Occipital lobe (tissue), 3 donors: ENCODE measurements at places on chromosomes 2 and 18.

DNA sequence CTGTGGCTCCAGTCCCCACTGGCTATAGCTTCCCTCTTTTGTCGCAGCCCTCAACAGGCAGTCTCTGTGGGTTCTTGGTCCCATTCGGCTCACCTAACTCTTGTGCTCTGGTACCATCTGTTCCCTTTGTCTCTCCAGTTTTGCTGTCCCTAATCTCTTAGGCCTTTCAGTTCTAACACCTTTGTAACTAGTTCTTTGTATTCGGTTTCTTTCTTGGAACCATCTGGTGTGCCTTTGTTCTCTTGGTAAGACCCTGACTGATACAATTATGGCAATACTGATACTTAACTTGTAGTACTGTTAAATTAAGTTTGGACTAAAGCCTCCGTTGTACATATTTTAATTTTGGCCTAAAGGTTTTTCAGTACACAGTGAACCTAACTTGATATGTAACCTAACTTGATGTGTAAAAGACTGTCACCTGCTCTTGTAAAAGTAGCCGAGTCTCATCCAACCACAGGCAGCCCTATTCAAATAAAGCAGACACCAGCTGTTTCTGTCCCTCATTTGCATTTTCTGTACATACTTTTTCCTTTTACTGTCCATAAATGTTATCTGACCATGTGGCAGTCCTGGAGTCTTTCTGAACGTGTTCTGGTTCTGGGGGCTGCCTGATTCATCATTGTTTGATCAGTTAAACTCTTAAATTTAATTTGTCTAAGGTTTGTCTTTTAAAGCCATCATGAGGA, 4.8 kb upstream of the MRPL44 start:
- DNase-seq = no peak

DNA sequence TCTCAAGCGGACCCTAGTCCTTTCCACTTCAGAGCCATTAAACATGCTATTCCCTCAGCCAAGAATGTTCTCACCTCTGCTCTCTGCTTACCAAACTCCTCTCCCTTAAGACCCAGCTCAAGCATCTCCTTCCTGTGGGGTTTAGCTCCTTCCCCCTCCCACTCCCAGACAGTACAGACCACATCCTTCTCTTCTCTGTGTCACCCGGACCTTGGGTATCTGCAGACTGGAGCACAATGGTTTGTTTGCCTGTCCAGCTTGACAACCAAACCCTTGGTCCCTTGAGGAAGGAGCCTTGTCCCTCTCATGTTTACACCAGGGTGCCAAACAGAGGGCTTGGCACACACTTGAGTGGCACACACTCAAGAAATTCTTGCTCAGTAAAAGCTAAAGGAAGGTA, 4.1 kb upstream of the CD8A start:
- DNase-seq = no peak

DNA sequence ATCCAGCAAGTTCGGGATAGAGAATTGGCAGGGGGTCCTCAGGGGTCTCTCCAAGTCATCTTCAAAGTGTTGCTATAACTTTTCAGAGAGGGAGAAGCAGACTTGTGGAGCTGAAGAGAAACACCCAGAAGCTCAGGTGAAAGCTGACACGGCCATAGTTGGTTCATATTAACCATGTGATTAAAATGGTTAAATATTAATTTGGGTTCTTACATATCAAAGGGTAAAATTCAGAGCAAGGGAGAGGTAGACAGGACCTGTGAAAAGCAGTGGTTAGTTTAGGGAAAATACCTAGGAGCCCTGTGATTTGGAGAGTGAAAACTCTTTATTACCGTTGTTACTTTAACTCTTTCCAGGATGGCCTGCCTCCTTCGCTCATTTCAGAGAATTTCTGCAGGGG, at the start of gene UGT1A6:
UGT1A6 (plus strand) TSS at position 243 of the 400 bp plus-strand sequence; CDS start at position 358, 115 bp downstream.
- no peak for DNase-seq

DNA sequence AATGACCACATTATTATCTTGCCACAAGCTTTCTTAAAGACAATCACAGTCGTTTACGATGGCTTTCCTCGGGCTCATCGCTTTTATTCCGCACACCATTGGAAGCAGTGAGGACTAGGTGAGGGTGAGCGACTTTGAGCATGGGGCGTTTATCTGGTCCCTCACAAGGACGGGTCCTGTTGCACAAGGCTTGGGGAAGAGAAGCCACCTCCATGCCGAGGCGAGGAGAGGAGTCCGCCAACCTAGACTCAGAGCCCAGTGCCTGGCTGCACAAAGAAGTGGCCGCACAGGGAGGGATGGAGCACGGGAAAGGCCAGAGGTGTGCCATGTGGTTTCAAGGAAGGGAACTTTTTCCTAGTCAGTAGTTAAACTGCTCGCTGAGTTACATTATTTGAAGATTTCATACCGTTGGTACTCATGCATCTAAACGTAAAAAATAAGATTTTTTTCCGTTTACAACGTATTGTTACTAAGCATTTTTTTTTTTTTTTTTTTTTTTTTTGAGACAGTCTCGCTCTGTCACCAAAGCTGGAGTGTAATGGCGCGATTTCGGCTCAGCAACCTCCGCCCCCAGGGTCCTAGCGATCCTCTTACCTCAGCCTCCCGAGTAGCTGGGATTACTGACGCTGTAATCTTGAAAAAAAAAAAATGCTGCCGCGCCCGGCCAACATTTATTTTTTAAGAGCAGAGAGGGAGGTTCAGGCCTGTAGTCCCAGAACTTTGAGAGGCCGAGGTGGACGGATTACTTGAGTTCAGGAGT, 849 bp upstream of the CYP27C1 start:
- no peak for DNase-seq
